ENCODE measurements at places on chromosomes 2 and 18. TPM values are rescaled to one million over a fixed set of nuclear protein-coding genes. Genes with fewer than 3 reads are reported as not detected.

- no peak for DNase-seq
Observed at GRCh38 chr2:177178797-177179196, 33.8 kb upstream of the HNRNPA3 start.

Gene SERPINB4
- total RNA-seq = not detected

DNA sequence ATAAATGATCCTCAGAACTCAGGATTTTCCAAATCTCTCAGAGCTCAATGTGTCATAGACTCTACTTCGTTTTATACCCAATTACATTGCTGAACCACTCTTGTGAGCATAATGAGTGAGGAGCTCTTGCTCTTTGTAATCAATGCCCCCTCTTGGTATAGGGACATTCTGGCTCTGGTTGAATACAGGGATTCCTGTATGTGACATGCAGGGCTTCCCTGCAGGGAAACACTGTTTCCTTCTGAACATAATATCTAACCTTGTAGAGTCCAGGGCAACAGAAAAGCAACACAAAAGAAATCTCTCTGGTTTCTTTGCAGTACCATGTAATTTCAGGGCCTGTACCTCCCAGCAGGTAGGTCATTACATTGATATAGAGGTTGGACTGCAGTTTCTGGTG is 101.5 kb downstream of the CPS1 start:
- DNase-seq = no peak

Gene CYP1B1
- total RNA-seq = 2.7 TPM

DNA sequence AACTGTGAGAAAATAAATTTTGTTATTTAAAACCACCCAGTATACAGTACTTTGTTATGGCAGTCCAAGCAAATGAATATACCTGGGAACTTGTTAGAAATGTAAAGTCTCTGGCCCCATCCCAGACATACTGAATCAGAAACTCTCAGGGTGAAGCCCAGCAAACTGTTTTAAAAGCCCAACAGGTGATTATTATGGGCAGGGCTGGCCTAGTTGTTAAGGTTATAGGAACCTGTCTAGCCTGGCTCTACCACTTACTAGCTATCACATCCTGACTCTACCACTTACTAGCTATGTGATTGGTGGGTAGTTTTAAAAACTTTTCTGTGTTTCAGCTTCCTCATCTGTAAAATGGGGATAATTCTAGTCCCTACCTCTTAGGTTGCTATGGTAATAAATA is 8.0 kb upstream of the DARS1 start:
- DNase-seq = no peak

- no peak for DNase-seq
Observed at GRCh38 chr2:18998491-18998890, 359.9 kb downstream of the OSR1 start.

DNA sequence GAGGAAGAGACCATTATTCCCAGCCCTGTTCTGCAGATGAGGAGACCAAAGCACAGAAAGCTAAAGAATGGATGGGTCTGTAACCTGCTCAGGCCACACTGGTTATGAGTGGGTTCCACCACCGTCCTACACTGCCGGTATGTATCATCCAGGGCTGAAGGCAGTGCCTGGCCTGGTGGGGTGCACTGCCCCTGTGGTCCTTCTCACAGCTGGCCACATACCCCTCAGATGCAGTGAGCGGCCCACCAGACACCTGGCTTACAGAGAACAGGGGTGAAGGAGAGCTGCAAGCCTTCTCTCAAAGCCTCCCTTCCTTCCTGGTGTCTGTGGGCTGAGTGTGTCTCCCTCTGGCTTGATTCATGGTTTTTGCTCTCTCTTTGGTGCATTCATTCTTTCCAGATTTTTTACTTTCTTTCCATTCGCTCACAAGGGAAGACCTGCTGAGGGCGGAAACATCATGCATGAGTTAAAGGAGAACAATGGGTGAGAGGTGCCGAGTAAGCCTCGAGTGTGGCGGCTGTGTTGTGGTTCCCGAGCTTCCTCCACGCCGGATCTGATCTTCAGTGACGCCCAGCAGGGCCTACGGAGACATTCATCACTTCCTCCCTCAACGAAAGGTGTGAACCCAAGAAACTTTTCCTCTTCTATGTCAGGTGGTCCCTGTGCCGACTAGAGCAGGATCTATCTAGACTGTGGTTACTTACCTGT is 62.1 kb upstream of the REL start:
- DNase-seq = no peak

DNA sequence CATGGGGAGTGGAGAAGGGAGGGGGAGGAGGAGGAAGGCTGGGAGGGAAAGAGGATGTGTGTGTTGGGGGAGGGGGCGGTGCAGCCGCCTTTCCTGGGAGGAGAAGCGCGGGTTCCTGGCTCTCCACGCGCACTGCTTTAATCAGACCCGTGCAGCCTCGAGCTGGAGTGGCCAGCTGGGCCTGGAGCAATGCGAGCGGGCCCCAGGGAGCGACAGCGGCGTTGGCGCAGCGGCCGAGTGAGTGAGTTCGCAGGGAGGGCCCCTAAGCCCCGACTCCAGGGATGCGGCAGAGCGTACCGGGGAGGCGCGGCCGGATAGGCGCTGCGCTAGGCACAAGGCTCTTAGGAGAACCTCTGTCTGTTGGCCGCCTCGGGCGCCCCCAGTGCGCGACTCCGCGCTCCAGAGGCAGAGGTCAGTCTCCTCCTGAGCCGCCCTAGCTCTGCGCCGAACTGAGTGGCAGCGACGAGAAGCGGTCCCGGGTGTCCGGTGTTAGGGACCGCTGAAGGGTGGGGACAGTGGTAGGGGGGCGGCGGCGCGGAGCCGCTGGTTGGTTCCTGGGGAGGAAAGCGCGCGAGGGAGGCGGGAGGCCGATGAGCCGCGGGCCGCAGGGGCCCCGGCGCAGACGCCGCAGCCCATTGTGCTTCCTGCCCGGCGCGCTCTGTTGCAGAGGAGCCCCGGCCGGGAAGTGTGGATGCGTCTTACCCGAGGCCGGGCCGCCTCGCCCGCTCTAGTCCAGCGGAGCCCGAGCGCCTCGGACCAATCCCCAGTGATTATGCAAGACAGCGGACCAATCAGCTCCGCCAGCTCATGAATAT is 455 bp upstream of the DLX1 start:
- peak; percentile 84 for DNase-seq

DNA sequence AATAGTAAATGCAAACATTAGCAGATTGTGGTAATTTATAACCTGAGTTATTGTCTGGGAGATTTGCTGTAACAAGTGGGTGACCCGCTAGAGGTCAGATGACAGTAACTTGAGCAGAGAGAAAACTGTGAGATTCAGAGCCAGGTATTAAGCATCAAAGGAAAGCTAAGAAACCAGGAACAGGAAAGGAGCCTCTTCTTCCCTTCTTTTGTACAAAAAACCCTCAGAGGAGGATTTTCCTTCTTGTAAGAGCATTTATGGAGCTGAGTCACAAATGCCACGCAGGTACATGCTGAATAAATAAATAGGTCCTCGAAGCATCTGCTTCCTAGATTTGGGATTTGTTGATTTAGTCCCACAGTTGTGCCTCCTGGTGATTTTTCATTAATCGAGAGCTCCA is 146.5 kb downstream of the SH3BP4 start:
- DNase-seq = no peak

- DNase-seq = no peak
Observed at GRCh38 chr18:68784071-68784470, 13.8 kb upstream of the CCDC102B start.

GRCh38 chr18:9663377-9663776 is 44.7 kb upstream of the RAB31 start:
- DNase-seq = no peak

DNA sequence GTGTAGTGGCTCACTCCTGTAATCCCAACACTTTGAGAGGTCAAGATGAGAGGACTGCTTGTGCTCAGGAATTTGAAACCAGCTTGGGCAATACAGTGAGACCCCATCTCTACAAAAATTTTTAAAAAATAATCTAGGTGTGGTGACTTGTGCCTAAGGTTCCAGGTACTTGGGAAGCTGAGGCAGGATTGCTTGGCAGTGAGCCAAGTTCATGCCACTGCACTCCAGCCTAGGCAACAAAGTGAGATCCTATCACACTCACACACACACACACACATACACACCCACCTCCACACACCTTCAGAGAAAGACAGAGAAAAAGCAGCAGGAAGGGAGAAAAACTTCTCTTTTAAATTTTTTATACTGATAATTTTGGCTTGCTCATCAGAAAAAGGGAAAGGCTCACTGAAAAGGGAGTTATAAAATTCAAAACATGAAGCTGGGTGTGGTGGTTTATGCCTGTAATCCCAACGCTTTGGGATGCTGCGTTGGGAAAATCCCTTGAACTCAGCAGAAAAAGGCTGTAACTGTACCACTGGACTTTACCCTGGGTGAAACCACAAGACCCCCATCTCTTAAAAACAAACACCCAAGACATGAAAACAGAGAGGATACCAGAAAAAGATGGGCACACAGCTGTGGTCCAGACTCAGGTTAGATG is 25.7 kb downstream of the FAM168B start:
- DNase-seq = no peak

Gene CYP26B1
- 0.81 TPM for total RNA-seq

DNA sequence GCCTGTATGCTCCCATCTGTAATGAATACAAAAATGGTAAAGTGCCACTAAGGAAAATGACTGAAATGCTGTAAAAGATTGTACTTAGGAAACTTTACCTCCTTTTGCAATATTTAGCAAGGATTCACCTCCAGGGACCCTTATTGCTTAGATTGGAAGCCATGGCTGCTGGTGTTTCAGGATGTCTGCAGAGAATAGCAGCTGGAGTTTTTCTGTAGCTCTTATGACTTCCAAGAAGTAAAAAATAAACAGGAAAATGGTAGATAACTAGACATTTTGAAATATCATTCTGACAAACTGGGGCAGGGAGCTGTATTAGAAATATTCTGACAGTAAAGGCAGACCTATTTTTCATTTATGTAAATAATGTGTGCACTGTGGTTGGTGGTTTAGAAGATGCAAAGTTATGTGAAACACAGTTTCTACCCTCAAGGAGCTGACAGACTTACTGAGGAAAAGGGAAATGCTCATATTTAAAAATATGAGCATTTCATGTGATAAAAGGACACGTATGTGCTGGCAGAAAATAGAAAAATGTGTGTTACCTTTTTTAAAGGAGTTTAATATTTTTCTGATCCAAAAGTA is 224.9 kb upstream of the BOD1L2 start:
- no peak for DNase-seq

DNA sequence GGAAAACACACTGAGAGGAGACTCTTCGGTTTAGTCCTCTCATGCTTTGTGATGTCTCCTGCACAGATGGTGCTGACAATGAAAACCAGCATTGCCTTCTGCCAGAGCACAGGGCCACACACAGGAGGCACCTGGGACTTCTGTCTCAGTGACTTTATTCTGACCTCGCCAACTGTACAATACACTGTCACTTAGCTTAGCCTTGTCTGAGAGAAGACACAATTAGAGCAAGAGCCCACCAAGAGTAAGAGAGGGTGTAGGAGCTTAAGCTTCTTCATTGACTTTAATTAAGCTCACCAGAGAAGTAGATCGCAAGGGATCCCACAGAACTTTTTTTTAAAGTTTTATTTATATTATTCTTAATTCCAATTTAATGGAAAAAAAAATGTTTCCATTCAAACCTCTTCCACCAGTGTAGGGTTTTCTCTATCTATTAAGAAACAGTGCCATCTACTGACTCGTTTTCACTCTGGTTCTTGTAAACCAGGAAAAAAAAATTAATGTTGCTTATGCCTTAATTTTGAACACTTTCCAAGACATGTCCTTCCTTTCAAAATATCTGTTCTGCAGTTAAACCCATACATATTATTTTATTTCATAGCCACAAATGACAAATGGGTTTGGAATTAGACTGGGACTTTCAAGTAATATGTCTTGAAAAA is 42.4 kb upstream of the DDX18 start:
- DNase-seq = no peak

GRCh38 chr2:236715077-236715476 is 145.5 kb downstream of the ACKR3 start:
- DNase-seq = no peak

DNA sequence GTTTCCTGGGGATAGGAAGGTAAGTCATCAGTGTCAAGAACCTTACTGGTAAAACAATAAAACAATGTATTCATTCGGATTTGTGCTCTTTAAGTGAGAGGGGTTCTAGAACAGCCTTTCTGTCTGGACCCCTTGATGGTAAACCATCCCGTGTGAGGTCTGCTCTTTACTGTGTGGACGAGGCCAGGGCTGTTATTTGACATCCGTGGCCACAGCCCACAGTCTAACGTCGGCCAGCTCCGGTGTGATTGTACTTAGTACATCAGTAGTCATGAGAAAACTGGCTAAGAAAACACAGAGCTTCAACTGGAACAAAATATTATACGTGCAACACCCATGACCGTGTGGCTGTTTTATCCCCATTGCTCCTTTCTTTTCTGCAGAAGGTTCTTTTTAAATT is 62.0 kb downstream of the SLC35F5 start:
- DNase-seq = no peak

- DNase-seq = no peak
Observed at GRCh38 chr2:180656455-180656847, 324.0 kb upstream of the UBE2E3 start.

- no peak for DNase-seq
Observed at GRCh38 chr2:214574084-214574781, 163.4 kb downstream of the VWC2L start.

Gene RETSAT
- total RNA-seq = 26.4 TPM

Gene SLC4A5
- total RNA-seq = 4.3 TPM

Gene ITGB6
- total RNA-seq = not detected

DNA sequence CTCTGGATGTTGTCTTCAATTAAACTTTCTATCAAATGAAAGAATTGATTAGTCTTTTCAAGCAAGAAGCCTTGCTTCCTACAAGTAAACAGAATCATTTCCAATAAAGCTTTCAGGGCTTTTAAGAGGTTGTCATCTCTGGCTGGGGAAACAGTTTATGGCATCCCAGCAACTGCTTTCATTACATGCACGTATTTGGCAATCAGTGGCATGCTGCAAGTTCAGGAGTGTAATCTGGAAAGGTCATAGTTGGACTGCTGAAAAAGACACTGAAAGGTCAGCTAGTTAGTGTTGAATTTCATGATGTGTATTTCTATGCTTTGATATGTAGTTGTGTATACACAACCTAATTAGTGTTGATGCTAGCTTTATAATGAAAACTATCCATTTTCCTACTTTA is 332.9 kb downstream of the DSC3 start:
- DNase-seq = no peak

DNA sequence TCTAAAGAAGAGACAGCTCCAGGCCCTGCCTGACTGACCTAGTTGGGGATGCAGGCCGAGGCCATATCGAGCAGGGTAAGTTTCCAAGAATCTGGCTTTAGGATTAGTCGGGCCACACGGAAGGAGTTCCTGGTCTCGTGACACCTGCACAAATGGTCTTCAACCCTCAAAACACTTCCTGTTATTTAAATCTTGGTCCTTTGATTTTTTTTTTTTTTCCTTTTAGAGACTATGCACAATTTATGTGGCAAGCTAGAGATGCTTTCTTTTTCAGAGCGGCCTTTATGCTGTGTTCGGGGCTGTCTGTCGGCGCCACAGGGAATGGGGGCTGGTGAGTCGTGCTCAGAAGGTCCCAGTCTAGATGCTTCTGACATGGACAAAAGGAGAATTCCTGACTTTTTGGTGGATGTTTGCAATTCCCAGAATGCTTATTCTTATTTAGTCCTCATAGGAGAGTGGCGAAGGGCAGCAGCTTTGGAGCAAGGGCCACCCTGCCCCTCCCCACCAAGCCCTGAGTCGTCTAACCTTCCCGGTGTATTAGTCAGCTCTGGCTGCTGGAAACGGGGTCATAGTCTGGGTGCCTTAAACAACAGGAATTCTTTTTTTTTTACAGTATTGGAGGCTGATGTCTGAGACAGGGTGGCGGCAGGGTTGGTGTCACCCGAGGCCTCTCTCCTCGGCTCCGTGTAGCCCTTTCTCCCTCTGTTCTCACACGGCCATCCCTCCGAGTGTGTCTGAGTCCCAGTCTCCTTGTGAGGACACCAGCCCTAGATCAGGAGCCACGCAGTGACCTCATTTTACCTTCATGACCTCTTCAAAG is 27.4 kb downstream of the HPCAL1 start:
- no peak for DNase-seq
